CD4-positive, alpha-beta T cell treated with Interleukin-1 beta for 1 hour (primary cell): ENCODE measurements at places on chromosomes 7 and 10.
A peak's percentile ranks its signal among the peaks of the same experiment; 100 is the strongest.

DNA sequence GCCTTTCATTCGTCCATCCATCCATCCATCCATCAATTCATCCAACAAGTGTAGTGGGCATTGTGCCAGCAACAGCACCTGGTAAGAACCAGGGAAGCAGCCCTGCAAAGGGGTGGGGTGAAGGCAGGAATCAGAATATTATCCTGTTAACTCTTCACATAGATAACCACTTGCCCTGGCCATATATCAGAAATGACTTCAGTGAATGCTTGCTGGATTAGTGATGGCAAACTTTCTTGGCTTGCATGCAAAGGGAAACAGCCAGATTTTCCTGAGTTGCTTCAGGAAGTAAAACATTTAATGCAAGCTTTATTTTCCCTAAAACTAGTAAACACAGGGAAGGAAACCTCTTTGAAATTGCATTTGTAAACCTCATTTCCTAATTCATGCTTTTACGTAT is 743 bp downstream of the OR2A5 start:
- no peak for DNase-seq

DNA sequence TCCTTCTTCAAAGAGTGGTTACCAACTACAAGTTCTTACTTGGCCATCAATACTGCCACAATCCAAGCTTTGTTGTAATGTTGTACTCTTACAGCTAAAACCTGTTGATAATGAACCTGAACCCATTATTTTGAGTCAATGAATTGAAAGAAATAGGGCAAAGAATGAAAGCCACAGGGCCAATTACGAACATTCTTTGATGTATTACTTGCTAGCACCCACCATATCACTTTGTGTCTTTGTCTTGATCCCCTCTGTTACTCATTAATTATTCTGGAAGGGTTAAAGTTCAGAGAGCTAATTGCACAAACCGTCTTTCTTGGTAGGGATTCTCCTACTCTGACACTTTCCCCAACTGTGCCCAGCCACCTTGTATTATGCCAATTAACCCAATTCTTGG is 53.2 kb upstream of the TFEC start:
- DNase-seq: no peak

- DNase-seq: no peak
These were observed 432.6 kb downstream of the TNS3 start for GRCh38 chr7:47149208-47149839.

- DNase-seq: no peak
These were observed 391.3 kb upstream of the GRM3 start for GRCh38 chr7:86252406-86252805.

- DNase-seq: peak; percentile 71
These were observed 21.3 kb upstream of the KCNK18 start for GRCh38 chr10:117175901-117176534.

GRCh38 chr10:92970301-92971070 is 90.1 kb upstream of the CYP26C1 start:
- DNase-seq: no peak

DNA sequence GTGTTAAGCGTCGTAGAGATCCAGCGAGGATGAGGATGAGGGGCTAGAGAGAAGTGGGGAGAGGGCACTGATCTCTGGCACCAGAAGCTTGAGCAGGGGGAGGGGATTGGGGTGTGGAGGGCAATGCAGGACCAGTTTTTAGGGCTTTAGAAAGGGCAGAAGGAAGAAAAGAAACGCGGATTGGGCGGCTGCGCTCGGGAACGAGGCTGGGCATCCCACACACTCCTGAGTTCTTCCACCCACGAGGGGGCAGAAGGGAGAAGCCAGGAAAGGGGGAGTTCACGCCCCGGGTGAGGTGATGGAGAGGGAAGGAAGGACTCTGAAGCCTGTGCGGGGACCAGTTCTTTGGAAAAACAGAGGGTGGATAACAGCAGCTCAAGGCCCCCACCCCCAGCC is 6.1 kb upstream of the VGF start:
- no peak for DNase-seq

DNA sequence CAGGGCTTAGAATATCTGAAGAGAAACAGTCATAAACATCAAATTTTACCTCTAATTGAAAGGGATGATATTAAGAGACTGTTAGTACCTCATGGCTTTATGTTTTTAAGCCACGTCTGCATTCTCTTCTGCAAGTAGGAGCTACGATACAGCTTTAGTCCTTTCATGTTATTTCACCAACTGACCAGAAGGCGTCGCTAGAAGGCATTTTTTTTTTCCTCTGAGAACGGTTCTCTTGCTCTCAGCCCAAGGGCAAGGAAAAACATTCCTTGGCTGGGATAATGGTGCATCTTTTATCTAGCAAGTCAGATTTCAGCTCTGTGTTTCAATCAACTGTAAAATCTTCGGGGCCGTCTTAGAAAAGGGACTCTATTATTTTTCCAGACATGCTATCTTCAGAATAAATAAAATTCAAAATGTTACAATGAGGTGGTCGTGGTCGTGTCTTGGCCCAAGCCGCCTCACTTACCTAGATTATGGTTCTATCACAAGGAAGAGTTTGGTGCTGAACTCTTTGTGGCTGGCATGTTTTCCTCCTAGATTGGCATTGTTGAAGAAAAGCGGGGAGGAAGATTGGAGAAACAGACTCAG is 41.6 kb upstream of the LYZL2 start:
- peak; percentile 11 for DNase-seq

GRCh38 chr10:118241229-118242137 is 100.6 kb downstream of the FAM204A start:
- peak; percentile 61 for DNase-seq

DNA sequence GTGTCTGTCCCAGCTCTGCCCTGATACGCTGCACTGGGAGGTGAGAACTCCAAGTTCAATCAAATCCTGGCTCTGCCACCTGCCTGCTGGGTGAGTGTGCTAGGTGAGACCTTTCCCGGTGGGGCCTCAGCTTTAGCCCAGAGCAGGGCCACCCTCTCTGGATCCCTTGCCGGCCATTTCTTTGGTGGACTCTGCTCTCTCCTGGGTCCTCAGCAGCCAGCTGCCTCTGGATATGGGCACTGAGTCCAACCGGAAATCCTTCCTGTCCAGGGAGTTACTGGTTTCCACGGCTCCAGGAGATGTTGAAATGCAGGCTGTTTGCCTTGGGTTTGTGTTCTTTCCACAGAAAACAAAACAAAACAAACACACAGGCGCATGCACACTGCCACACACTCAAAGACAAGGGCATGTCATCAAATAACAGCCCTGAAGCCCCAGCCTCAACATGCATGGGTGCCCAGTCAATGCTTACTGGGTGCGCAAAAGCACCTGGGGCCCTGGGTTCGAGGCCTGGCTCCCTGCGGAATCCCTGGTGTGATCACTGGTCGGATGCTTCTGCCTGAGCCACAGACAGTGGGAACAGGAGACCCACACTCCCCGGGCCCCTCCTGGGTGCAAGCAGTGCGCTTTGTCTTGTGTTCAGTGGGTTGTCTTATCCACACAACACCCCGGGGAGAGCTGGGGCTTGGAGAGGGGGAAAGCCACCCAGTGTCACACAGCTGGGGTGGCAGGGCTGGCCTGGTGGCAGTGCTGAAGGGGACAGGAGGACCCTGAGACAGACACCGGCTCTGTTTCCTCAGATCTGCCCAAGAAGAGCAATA is 33.1 kb downstream of the PPIF start:
- no peak for DNase-seq

- DNase-seq: no peak
These were observed 357.6 kb upstream of the PCDH15 start for GRCh38 chr10:55158633-55159032.

GRCh38 chr7:18703685-18704084 is 208.1 kb downstream of the HDAC9 start:
- no peak for DNase-seq

GRCh38 chr7:25758559-25758958 is 393.4 kb upstream of the NFE2L3 start:
- no peak for DNase-seq

DNA sequence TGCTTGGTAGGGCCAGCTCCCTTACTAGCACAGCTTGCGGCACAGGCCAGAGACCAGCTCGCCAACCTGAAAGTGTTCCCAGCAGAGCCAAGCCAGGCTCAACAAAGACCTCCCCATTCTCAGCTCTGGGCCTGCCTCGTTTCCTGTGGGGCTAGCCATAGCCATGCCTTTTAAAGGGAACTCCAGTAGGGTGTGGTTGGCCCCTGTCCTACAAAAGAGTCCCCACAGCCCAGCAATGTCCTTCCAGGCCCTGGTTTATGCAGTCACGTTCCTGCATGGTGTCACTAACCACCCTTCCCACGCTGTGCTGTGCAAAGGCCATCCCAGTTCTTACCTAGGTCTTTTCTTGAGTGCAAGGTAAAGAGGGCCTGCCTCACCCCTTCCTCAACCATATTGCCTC is 87.8 kb upstream of the LRRC4 start:
- DNase-seq: no peak

DNA sequence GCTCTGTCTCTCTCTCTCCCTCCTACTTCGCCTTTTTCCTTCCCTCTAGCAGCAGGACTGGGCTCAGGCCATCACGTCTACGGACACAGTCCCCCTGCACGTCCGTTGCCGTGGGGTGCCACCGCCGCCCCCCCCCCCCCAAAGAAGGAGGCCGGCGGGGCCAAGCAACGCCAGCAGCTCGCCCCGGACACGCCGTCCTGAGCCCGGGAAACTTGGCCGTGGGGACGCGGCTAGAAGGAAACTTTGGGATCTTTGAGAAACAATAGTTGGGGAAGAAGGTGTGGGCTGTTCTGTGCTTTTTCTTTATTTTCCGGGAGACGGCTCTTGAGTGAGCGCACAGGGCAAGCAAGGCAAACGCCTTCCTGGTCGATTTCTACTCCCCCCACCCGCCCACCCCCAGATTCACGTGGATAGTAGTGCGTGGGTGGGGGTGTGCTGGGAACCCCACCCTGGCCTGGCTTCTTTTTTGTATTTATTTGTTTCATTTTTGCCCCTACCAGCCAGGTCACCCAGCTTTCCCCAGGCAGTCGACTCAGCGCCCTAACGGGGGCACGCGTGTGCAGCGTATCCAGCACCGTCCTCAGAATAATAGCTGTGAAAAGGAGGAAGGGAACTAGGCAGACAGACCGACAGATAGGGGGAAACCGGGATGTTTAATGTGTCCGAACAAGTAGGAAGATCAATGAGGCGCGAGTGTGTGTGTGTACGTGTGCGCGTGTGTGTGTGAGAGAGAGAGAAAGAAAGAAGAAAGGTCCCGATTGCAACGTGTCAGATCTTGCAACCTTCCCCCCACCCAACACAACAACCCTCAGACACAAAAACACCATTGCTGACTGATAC is 1.4 kb downstream of the MXI1 start:
- DNase-seq: peak; percentile 43

- no peak for DNase-seq
These were observed 55.4 kb downstream of the GPR26 start for GRCh38 chr10:123721441-123722049.

- no peak for DNase-seq
These were observed 179.2 kb upstream of the MBL2 start for GRCh38 chr10:52951824-52952223.

DNA sequence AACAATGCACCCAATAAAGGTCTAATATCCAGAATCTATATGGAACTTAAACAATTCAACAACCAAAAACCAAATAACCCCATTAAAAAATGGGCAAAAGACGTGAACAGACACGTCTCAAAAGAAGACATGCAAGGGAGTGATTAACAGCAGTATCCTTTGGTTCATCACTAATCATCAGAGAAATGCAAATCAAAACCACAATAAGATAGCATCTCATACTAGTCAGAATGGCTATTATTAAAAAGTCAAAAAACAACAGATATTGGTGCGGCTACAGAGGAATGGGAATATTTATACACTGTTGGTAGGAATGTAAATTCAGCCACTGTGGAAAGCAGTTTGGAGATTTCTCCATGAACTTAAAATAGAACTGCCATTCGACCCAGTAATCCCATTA is 46.6 kb downstream of the MSRB2 start:
- DNase-seq: no peak

- DNase-seq: no peak
These were observed 10.8 kb upstream of the SFRP5 start for GRCh38 chr10:97782455-97783228.

DNA sequence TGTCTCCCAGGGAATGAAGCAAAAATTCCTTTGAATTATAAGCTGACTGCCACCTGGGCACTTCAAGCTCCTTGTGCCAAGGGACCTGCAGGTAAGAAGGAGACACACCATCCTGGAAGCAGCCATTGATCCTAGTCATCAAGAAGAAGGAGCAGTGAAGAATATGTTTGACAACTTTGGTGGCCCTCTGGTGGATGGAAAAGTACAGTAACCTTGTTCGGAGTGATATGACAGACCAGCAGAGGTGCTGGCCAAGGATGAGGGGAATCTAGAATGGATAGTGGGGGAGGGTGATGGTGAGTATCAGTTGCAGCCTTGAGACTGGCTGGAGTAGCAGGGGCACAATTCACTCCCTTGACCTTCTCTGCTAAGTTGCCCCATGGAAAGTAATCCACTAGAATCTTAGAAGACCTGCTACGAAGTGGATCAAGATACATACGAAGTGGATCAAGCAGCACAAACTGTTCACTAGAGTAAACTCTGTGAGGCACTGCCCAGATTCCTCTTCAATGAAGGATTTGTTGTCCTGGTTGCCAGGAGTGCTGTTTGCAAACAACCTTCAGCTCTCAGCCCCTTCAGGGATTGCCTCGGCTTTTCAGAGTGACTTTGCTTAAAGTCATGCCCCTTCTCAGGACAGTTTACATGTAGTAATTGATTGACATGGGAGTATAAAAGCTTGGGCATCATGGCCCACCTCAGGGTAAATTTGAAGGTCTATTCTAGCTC is 44.8 kb upstream of the ORC5 start:
- no peak for DNase-seq

DNA sequence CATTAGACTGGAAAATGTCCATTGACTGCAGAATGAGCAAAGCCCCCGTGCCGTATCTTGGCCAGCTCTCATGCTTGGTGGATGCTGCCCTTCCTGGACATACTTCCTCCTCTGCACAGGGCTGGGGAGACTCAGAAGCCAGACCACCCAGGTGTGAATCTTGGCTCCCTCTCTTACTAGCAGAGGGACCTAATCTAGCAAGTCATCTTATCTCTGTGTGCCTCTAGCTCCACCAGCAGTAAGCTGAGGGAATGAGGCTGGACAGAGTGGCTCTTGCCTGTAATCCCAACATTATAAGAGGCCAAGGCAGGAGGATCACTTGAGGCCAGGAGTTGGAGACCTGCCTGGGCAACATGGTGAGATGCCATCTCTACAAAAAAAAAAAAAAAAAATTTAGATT is 173.8 kb upstream of the GHITM start:
- no peak for DNase-seq

DNA sequence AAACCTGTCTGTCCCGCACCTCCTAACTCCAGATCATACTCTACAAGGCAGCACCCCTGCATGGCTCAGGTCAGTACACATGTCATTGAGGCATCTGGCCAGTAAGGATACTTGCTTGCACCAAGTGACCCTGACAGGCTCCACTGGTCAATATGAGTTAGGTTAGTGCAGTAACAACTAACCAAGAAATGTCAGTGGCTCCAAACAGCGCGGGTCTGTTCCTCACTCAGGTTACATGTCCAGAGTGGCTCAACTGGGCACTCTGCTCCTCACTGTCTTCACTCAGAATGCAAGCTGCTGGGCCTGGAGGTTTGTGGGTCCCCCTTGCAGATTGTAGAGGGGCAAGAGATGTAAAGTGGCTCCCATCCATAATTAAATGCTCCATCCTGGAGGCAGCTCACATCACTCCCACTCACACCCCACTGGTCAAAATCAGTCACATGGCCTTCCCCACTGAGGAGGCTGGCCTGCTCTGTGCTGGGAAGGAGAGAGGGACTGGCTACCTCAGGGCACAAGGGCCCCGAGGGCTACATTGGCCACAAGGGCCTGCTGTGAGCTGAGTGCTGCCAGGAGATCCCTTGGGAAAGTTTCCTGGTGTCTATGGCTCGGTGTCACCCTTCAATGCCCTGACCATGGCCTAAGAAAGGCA is 109.1 kb upstream of the GDF10 start:
- no peak for DNase-seq
